ENCODE measurements at places on chromosomes 3 and 15. TPM values are rescaled to one million over a fixed set of nuclear protein-coding genes. Genes with fewer than 3 reads are reported as not detected.

The ARPIN gene
- total RNA-seq = 30.4 TPM

The NME9 gene
- not detected for total RNA-seq

The FBLN2 gene
- total RNA-seq = 1.8 TPM

DNA sequence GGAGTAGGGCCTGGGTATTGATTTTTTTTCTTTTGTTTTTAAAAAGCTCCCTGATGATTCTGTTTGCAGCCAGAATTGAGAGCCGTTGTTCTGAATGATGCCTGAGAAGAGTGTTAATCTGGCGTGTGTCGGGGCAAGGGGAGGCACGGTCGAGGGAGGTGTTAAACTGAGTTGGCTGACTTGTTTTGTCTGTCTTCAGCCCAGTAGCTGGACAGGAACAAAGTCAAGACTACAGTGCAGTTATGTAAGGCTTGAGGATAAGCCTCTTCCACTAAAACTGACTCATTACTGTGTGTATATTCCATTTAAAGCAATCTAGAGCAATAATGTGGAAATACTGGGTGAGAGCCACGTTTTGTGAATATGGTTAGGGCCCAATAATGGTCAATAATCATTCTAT is 119.0 kb upstream of the DLG1 start:
- H3K27me3 ChIP-seq = no peaks in the 10 kb centered on the region
- peaks cover 16% of the 10 kb centered on the region for H3K4me1 ChIP-seq
- no peak overlapping the region for H3K27ac ChIP-seq

DNA sequence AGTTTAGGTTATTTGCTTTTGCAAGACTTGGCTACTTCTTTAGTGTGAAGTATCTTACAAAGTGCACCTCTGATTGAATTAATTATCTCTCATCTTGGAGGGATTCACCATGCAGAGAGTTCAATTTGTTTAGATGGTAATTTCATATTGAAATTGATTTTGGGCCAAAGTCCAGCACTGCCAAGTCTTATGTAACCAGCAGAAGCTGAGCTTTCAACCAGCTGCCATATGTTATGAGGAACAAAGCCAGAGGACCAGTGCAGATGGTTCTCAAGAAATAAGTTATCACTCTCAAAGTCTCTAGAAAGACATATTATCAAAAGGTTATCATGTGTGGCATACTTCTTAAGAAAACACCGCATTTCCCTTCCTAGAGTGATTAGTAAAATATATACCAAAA is 29.0 kb downstream of the ABHD6 start:
- H3K27ac ChIP-seq = no peak overlapping the region
- no peaks in the 10 kb centered on the region for H3K27me3 ChIP-seq
- H3K36me3 ChIP-seq = no peaks in the 10 kb centered on the region
- no peak for DNase-seq

The FSIP1 gene
- 0.63 TPM for total RNA-seq

The CD80 gene
- total RNA-seq = not detected

DNA sequence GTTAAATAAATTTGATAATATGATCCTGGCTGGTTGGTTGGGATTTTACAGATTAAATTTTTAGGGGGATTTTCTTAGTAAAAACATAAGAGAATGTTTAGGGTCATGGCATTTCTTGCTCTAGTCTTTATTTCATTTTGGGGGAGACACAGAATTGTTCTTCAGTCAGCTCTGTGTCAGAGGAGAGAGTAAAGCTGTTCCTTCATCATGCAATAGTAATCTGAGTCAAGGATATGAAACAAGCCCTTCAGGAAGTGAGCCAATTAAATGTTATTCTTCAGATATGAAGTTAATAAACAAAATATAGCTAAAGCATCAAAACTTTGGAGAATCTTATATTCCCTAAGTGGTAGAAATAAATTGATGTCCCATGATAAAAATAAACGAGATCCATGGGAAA is 22.9 kb upstream of the SLC4A7 start:
- no peak overlapping the region for H3K4me3 ChIP-seq
- peak overlapping the region; percentile 71 for H3K27ac ChIP-seq
- DNase-seq = no peak
- peaks cover 24% of the 10 kb centered on the region for H3K4me1 ChIP-seq
- H3K27me3 ChIP-seq = no peaks in the 10 kb centered on the region

GRCh38 chr3:176514297-176514696 is 683.0 kb downstream of the TBL1XR1 start:
- no peaks in the 10 kb centered on the region for H3K36me3 ChIP-seq
- H3K4me1 ChIP-seq = no peaks in the 10 kb centered on the region
- DNase-seq = peak; percentile 25
- H3K27me3 ChIP-seq = no peaks in the 10 kb centered on the region
- no peak overlapping the region for H3K27ac ChIP-seq

The CX3CR1 gene
- not detected for total RNA-seq

DNA sequence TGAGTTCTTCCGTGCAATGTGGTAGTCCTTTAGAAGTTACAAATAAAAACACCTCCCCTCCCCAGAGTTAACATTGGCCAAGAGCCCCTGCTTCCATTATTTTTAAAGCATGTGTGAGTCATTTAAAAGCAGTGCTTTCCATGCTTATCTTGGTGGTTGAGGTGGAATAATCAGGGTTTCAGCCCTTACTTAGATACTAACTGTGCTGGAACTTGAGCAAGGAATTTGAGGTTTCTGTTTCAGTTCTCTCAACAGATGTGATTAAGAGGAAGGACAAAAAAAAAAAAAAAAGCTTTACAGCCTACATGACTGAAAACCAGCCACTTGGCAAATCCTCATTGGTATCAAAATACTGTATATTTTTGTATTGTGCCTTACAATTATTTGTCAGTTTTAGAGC is 64.5 kb downstream of the CGNL1 start:
- H3K27ac ChIP-seq = no peak overlapping the region
- no peak overlapping the region for H3K4me3 ChIP-seq
- peaks cover 7% of the 10 kb centered on the region for H3K4me1 ChIP-seq
- DNase-seq = peak; percentile 47
- H3K27me3 ChIP-seq = no peaks in the 10 kb centered on the region

DNA sequence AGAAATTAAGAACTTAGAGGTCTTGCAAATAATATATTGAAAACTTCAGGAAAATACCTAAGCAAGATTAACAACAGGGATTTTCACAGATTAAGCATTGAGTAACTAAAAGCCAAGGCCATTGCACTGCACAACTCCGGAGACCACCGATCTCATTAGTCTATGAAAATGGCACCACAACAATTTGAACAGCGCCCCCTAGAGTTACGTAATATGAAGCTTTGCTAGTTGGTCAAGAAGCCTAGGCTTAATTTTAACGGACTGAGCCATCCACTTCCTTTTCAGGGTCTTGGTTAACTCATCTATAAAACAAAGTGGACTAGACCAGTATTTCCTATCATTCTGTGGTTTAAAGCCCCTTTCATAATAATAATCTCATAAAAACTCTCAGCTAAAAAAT is 24.8 kb downstream of the TMEM212 start:
- no peaks in the 10 kb centered on the region for H3K36me3 ChIP-seq
- no peak overlapping the region for H3K4me3 ChIP-seq
- no peak for DNase-seq
- no peaks in the 10 kb centered on the region for H3K4me1 ChIP-seq
- no peaks in the 10 kb centered on the region for H3K27me3 ChIP-seq
- no peak overlapping the region for H3K27ac ChIP-seq

DNA sequence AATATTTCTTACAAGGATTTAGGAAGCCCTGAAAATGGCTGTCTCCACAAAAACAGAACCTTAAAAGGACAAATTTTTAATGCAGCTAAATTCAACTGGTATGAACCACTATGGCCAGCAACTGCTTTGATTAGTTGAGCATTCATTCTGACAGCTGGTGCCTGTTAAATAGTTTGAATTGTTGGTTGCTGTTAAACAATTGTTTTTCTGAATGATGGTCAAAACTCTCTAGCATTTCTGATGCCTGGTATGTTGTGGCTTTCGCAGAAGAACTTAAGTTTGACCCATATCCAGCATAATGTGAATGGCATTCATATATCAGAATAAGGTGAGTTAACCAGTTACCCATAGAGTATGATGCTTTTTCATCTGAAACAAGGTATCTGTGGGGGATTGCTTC is 138.4 kb downstream of the MEIS2 start:
- H3K4me1 ChIP-seq = no peaks in the 10 kb centered on the region
- no peak for DNase-seq
- H3K27ac ChIP-seq = no peak overlapping the region
- no peaks in the 10 kb centered on the region for H3K36me3 ChIP-seq

- H3K36me3 ChIP-seq = no peaks in the 10 kb centered on the region
- no peaks in the 10 kb centered on the region for H3K27me3 ChIP-seq
These were observed 14.3 kb downstream of the SEMA7A start for GRCh38 chr15:74419432-74419831.

DNA sequence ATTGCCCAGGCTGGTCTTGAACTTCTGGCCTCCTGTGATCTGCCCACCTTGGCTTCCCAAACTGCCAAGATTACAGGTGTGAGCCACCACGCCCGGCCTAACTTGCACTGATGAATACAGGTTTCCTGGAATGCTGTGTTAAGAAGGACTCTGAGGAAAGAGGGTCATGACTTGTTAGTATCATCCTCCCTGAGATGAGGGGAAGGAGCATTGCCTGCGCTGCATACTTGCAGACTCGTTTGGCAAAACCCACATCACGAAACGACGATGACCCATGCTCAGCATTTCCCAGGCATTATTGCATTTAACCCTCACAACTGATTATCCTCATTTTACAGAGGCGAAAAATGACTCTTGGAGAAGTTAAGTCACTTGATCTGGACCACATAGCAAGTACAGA is 18.9 kb downstream of the COLQ start:
- no peak for DNase-seq
- no peaks in the 10 kb centered on the region for H3K36me3 ChIP-seq
- H3K27ac ChIP-seq = no peak overlapping the region
- no peak overlapping the region for H3K4me3 ChIP-seq
- no peaks in the 10 kb centered on the region for H3K4me1 ChIP-seq

Data from PC-9 (cell line).